NCI-H187 (cell line): ENCODE measurements at places on chromosomes 11 and 22.

GRCh38 chr11:92393218-92393617 lies 168.6 kb downstream of the FAT3 start:
- no peak for DNase-seq

DNA sequence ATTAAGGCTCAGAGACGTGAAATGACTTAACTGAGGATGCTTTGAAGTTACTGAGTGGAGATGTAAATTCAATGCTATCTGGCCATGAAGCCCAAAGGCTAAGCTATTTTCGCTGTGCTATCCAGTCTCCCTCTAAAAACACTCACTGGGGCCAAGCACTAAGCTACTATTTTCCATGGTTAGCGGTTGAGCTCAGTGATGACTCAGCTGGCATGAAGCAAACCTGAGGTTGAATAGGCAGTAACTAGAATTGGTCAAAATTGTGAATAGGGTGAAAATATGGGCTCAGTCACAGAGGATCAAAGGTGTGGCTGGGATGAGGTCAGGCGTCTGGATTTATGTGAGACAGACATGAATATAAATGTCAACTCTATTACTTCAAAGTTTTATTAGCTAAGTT lies 564.2 kb upstream of the KIRREL3 start:
- DNase-seq: no peak

GRCh38 chr11:26078231-26078821 lies 253.6 kb upstream of the ANO3 start:
- no peak for DNase-seq

- no peak for DNase-seq
Measured at GRCh38 chr22:22888571-22889353, 1.1 kb downstream of the IGLL5 start.

GRCh38 chr11:1197886-1198560 lies 24.8 kb upstream of the MUC5B start:
- no peak for DNase-seq

- peak; percentile 51 for DNase-seq
Measured at GRCh38 chr11:115720602-115721245, 216.5 kb upstream of the CADM1 start.

GRCh38 chr22:42732081-42732480 lies 11.4 kb upstream of the A4GALT start:
- no peak for DNase-seq

- no peak for DNase-seq
Measured at GRCh38 chr22:24214467-24215285, 30.2 kb downstream of the GGT5 start.

GRCh38 chr11:46529095-46529905 lies 64.5 kb downstream of the AMBRA1 start:
- no peak for DNase-seq

- no peak for DNase-seq
Measured at GRCh38 chr11:64183890-64184289, 2.1 kb upstream of the STIP1 start.

GRCh38 chr22:25451480-25452114 lies 112.9 kb upstream of the GRK3 start:
- no peak for DNase-seq

- no peak for DNase-seq
Measured at GRCh38 chr11:74010306-74011300, 1.7 kb upstream of the UCP3 start.

DNA sequence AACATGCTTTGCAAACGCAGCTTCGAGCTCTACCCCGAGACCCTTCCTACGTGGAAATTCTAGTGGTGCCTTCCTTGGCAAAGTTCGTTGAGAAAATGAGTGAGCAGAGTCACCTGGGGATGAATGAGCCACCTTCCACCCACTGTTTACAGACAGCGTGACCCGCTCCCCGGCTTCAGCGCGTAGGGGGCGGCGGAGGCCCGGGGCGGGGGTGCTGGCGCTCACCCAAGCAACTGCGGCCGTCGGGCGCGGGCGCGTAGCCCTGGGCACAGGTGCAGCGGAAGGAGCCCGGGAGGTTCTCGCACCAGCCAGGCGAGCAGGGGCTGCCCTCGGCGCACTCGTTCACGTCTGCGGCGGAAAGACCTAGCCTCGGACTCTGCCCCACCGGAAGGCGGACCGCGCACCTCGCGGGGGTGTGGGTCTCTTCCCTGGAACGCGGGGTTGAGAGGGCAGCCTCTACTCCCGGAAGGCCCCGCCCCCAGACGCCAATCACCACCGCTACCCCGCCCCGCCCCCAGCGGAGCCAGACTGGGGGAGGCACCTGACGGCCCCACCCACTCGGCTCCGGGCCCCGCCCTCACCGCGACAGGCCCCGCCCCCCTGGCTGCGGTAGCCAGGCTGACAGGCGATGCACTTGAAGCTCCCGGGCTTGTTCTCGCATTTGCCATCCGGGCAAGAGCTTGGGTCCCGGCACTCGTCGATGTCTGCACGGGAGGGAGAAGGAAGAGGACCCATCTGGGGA lies 11.8 kb downstream of the LTBP3 start:
- DNase-seq: peak; percentile 93

DNA sequence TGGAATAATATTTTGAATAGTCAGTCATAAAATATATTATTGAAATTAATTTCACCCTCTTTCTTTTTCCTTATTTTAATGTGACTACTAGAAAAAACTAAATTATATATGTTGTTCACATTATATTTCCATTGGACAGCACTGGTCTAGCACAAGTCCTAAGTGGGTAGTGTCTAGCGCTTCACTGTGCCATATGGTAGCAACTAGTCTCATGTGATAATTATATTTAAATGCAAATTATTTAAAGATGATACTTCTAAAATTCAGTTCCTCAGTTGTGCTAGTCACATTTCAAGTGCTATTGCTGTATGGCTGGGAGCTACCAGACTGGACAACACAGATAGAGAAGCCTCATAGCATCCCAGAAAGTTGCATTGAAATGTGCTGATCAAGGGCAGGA lies 19.1 kb upstream of the LDLRAD3 start:
- DNase-seq: no peak

DNA sequence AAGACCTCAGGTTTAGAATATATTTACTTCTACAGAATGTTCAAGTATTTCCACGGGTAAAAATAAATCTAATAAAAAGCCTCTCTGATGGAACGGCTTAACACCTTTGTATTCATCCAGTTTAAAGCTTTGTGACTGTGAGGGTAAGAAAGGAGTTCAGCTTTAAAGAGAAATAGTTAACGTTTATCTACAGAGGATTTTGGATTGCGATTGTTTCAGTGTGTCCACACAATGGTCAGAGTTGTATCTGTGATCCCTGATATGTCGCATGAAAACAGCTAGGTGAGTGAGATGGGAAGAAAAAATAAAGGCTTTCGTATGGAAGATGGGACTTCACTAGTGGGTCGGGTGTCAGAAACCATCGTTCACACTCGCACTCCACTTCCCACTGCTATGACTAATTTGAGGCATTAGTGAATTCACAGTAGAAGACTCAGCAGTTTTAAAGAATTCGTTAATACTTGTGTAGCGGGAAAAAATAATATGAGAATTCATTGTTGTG lies 1.6 kb downstream of the APLP2 start:
- DNase-seq: no peak

GRCh38 chr11:975827-976226 lies 50.2 kb downstream of the AP2A2 start:
- no peak for DNase-seq

DNA sequence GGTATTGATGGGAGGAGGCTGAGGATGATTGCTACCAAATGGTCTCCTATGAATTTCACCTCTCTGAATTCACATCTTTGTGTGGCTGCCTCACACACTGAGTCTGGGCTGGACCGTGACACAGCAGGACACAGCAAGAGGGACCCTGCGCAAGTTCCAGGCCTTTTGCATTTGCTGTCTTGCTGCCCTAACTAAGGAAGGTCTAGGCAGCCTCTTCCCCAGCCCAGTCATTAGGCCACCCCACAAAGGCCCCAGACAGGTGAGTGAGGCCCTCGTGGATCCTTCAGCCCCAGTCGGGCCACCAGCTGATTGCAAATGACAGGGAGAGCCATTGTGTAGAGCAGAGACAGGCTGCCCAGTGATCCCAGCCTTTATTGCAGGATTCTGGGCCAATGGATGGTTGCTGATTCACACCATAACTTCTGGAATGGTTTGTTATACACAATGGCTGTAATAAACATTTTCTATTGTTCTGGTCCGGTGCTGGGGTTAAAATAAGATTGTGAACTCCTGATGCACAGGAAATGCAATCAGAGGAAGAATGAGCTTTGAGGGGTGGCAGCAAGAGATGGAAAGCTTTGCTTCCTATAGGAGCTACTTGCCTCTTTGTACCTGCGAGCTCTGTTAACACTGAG lies 28.5 kb upstream of the CSNK2A3 start:
- no peak for DNase-seq

GRCh38 chr11:122802876-122803275 lies 35.4 kb upstream of the CRTAM start:
- no peak for DNase-seq

GRCh38 chr11:6567371-6567745 lies 36.1 kb downstream of the RRP8 start:
- no peak for DNase-seq

DNA sequence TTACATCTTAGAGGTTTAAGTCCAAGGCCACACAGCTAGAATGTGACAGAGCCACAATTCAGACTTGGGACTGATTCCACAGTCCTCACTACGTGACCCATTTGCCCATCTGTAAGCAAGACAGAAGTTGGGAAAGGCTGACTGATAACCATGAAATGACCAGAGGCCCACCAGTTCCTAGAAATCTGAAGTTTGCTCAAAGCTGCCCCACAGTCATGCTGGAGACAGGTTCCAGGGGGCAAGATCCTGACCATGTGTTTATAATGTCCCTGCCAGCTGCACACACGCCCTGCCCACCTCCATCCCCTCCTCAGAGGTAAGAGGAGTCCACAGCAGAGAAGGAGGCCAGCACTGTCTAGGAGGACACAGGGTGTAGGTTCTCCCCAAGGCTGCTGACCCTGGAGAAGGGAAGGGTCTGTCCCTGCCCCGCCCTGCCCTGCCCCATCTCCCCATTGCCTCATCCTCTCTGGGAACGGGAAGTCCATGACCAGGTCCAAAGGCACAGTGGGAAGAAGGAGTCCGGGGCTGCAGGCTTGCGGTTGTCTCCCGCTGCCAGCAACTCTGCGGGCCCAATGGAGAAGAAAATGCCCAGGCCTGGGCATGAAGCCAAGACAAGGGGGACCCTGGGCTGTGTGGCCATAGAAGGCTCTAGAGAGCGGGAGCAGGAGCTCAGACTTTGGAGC lies 11.9 kb upstream of the OAF start:
- DNase-seq: no peak

DNA sequence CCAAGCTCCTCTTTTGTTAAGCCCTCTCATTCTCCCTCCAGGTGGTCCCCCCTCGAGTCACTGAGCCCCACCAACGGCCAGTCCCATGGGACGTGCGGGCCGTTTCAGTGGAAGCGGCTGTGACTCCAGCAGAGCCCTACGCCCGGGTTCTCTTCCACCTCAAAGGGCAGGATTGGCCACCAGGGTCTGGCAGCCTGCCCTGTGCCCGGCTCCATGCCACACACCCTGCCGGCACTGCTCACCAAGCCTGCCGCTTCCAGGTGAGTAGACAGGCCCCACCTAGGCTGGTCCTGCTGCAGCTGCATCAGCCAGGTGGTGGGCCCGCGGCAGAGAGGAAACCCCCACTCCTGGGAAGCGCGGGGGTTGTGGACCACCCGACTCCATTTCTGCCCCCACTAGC lies 3.3 kb downstream of the TMEM132A start:
- no peak for DNase-seq

DNA sequence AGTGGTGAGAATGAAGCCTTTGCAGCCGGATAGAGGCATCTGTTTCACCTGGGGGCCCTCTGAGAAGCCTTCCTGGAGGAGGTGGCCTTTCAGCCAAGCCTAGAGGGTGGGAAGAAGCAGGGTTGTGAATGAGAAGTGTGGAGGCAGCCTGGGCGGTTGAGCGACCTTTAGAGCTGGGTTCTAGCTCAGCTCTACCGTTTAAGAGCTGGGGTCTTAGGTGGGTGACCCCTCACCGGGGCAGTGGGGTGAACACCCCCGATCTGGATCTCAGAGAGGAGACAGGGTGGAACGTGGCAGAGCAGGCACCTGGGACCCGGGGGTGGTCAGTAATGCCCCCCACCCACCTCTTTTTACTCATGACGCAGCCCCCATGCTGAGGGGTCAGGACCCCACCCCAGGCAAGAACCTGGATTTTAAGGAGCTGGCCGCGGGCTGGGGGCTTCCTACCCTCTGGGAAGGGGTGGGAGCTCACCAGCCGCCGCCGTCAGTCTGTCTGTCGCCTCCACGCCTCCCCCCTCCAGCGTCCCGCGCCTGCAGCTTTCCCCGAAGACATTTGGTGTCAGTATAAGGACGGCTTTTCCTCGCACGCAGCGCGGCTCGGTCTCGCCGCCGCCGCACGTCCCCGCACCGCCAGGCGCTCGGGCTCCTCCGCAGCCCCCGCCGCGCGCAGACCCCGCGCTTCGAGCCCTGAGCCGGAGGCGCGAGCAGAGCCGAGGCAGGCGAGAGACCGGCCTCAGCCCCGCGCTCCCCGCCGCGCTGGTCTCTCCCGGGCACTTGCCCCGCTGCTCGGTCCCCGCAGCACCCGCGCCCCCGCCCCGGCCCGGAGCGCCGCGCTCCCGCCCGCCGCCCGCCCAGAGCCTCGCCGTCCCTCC lies 13.3 kb upstream of the CACNA1I start:
- no peak for DNase-seq

GRCh38 chr11:34356913-34357700 lies 703 bp downstream of the ABTB2 start:
- DNase-seq: no peak

DNA sequence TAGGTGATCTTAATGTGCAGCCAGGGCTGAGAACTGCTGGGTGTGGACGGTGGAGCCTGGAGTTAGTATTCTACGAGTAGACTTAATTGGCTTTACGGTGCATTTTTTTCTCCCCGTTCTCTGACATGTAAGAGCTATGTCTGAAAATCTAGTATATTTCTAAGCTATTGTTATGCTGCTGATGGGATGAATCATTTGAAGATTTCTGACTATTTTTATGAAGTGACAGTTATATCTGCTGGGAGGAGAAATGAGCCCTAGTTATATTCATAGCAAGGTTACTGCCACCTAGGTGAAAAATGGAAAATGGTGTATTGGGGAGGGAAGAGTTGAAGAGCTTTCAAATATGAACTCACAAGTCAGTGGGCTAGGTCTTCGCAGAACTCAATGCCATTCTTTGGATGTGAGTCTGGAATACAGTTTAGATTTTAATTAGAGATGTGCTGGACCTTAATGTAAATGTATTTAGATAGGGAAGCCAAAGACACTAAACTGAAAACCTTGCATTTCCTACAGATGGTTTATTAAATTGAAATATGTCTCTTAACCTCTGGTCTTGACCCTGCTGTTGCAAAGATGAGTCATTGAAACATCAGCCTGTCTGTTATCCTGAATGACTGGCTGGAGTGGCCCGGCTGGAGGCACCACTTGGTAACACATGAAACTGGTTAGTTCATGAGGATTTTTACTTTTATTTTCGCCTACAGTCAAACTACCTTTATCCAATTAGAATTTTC lies 293.7 kb downstream of the DDX10 start:
- DNase-seq: no peak

DNA sequence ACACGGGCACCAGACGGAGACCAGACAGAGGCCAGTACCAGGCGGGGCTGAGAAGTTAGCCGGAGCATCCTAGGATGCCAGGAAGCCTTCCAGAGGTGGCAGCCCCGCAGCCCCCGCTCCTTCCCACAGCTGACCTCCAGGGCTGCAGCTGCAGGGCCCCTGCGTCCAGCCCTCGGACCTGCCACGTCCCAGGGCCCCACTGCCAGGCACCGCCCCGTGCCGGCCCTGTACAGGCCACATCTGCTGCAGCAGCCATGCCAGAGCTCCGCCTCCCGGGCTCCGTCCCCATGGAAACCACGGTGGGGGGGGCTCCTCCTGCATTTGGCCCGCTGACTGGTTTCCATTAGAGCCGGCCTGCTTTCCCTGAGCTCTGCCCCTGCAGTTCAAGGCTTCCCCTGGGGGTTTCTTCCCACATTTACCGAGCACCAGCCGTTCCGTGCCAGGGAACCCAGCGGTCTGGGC lies 62.5 kb upstream of the PPARA start:
- no peak for DNase-seq
